ENCODE measurements at places on chromosomes 3 and 15. TPM values are rescaled to one million over a fixed set of nuclear protein-coding genes. Genes with fewer than 3 reads are reported as not detected.

FRMD5 gene
- not detected for total RNA-seq

DNA sequence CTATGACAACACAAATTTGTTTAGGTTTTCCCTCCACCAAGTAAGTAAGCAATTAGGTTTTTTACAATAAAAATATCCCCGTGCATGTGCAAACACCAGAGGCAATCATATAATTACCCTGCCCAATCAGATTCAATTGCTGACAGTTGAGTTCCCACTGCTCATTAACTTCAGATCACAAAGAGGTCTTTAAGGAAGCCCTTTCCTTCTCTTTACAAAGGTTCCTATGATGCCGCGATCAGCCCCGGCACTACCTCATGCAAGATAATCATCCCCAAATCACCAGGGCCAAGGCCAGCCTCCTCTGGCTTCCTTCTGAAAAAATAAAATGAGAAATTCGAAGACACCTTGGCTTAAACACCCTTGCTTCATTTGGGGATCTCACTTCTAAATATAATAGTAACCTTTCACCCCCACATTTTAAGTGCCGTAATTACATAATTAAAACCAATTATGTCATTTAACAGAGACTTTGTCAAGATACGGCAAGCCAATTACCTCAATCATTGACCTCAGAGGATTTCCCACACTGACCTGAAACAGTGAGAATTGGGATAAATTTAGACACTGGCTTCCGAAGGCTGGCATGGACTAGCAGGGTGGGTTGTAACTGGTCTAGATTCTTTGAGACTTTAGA, 121.3 kb upstream of the WNT5A start:
- DNase-seq: no peak

SKOR1 gene
- total RNA-seq: 0.19 TPM

GRCh38 chr3:64047787-64048186, 24.5 kb upstream of the PSMD6 start:
- no peak for DNase-seq

TAGLN3 gene
- not detected for total RNA-seq

SCAANT1 gene
- not detected for total RNA-seq

- no peak for DNase-seq
Observed at GRCh38 chr15:57920911-57921310, 144.6 kb downstream of the ALDH1A2 start.

- DNase-seq: no peak
Observed at GRCh38 chr15:73620078-73620477, 13.1 kb downstream of the NPTN start.

KCNMB2 gene
- total RNA-seq: 0.65 TPM

- no peak for DNase-seq
Observed at GRCh38 chr15:70047386-70048197, 50.1 kb downstream of the TLE3 start.

GRCh38 chr3:114453361-114453780, 159.5 kb downstream of the TIGIT start:
- no peak for DNase-seq
